ENCODE measurements at places on chromosomes 3 and 15. TPM values are rescaled to one million over a fixed set of nuclear protein-coding genes. Genes with fewer than 3 reads are reported as not detected.
A peak's percentile ranks its signal among the peaks of the same experiment; 100 is the strongest.

The CACNA2D3 gene
- 2.2 TPM for polyA plus RNA-seq

The RAB6B gene
- 4.8 TPM for polyA plus RNA-seq

The BFSP2 gene
- not detected for polyA plus RNA-seq

The GOLGA8T gene
- not detected for polyA plus RNA-seq

The MNS1 gene
- polyA plus RNA-seq, result 6.4 TPM

The UTS2B gene
- polyA plus RNA-seq, result not detected

The ACTRT3 gene
- polyA plus RNA-seq, result 3.1 TPM

The ARPP21 gene
- 186 TPM for polyA plus RNA-seq

The IL20RB gene
- polyA plus RNA-seq, result 0.94 TPM

DNA sequence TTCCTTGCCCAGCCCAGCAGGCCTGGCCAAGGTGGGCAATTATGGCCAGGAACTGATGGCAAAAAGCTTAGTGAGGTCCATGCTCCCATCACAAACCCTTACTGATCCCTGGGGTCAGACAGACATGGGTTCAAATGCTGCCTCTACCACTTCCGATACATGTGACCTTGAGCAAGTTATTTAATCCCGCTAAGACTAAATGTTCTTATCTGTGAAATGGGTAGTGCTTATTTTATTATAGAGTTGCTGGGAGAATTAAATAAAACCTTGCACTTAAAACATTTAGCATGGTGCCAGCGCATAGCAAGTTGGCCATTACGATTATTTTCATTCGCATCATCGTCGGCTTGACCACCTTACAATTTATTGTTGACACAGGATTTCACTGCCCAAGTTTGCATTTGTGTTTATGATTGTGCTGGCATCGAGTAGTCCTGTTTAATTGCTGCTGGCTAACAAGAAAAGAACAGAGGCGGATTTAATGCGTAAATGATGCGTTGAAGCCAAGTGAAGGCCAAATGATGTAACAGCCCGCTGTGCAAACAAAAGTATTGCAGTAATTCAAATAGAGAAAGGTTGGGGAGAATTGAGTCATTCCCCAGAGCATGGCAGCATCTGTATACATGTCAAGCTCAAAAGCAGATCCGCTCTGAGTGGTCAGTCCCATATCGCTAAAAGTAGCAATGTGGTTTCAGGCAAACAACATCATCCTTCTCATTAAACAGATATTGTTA is 7.3 kb upstream of the FURIN start:
- DNase-seq, result no peak

GRCh38 chr3:184965639-184966430 is 153.9 kb downstream of the VPS8 start:
- DNase-seq, result no peak

DNA sequence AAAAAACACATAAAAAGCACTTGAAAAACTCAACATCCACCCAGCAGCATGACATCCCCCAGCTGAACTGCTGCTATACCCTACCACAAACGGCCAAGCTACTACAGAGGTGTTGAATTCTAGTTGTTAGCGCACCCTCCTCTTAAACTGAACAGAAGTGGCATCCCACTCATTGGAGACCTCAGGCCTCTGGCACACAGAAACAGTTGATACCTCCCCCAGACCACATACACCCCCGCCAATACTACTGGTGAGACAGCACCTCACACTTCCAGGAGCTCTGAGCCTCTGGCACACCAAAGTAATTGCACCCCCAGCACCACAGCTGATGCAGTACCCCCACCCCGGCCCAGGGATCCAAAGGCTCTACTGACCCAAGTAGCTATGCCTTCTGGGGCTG is 190.2 kb downstream of the SCAPER start:
- no peak for DNase-seq

GRCh38 chr3:38524141-38524739 is 28.1 kb downstream of the EXOG start:
- DNase-seq, result no peak

- DNase-seq, result peak; percentile 67
Measured at GRCh38 chr3:66336333-66336766, 115.5 kb downstream of the SLC25A26 start.

DNA sequence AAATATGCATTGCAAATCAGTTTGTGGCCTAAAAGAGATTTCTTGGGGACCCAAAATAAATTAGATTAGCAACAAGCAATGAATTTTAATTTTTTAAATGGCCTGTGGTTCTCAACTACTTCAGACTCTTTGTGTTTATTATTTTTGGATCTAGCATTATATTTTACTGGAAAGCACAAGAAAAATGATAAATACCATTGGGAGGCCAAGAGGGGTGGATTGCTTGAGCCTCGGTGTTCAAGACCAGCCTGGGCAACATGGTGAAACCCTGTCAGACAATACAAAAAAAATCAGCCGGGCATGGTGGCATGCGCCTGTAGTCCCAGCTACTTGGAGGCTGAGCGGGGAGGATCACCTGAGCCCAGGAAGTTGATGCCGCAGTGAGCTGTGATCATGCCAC is 13.6 kb downstream of the LACTB start:
- no peak for DNase-seq

- no peak for DNase-seq
Measured at GRCh38 chr15:59437142-59437816, 707 bp upstream of the FAM81A start.

DNA sequence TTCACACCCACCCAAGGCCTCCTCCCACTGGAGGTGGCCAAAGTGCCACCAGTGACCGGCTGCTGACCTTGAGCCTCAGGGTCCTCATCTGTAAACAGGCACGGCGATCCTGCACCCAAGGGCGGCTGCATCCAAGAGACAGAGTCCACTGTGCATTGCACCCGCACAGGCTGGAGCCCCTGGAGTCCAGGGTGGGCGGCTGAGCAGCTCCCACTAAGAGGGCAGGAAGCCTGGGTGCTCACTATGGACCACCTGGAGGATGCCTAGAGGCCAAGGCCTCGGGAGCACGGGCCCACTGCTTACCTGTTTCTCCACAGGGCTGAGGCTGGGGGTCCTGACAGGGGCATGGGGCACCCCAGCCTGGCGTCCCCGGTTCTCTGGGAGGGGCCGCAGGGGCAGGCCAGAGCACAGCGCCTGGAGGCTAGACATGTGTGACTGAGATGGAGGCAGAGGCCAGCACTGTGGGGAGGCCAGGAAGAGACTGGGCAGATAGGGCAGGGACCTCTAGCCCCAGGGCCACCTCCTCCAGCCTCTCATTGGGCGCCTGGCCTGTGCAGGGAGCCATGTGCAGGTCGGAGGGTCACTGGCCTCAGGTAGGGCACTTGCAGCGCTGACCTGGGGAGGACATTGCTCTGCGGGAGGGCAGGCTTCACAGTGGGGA is at the start of gene UROC1:
TSS of gene UROC1 (minus strand) at position 483 of the 661 bp plus-strand sequence. CDS start at position 429, 54 bp downstream.
- DNase-seq, result no peak

- no peak for DNase-seq
Measured at GRCh38 chr3:95312650-95313049, 1249.8 kb downstream of the NSUN3 start.

DNA sequence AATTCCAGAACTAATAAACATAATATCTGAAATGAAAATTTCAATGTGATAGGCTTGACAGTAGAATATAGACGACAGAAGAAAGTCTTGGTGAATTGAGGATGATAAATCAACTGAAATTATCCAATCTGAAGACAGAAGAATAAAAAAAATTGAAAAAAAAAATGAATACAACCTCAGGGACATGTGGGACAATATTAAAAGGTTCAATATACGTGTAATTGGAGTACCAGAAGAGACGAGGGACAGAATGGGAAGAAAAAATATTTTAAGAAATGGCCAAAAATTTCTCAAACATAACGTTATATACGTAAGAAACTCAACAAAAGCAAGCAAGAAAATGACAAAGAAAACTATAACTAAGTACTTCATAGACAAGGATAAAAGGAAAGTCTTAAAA is 43.3 kb upstream of the HCLS1 start:
- DNase-seq, result no peak

- DNase-seq, result peak; percentile 55
Measured at GRCh38 chr3:73848173-73848906, 223.6 kb upstream of the PDZRN3 start.

DNA sequence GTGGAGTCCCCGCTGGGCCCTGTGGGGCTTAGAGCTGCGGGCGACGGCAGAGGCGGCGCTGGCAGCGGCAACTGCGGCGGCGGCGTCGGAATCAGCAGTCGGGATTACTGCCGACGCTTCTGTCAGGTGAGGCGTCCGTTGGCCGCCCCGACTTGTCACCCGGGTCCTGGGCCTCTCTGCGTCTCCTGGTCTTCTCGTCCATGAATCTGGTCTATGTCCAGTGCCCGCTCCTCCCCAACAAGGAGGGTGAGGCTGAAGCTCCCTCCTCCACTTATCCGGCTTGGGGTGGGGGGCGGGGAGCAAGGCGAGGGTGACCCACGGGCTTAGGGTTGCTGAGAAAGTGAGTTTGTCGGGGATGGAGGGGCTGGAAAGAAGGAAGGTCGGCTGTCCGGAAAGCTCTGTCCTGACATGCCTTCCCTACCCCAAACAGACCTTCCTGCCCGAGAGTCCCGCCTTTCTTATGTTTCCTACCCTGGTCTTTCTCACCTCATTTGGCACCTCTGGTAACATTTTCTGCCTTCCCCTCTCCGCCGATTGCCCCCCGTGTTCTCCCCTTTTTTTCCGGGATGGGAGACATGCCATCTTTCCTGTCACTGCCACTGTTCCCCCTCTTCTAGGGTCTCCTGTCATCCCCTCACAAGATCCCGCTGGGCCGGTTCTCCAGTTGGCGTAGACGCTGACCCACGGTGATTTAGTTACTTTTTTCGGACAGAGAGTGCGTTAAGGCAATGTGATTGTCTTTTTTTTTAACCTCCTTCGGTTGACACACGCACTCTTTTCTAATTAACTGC is 520 bp downstream of the ZNF654 start:
- peak; percentile 37 for DNase-seq

DNA sequence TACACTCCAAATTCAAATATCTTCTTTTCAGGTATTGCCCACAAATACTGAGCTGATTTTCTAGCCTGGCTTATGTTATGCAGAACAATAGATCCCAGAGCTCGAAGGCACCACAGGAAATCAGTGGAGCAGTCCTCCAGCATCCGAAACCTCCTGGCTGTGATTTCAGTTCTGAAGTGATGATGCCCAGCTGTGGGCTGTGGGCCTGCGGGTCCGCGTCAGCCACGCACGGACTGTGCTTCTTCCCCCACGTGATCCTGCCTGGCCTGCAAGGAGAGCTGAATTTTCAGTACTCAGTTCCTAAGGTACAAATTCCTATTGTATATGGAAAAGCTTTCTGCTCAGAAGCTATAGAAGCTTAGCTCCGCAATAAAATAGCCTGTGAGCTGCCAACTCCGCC is 96.2 kb downstream of the OCA2 start:
- DNase-seq, result no peak

DNA sequence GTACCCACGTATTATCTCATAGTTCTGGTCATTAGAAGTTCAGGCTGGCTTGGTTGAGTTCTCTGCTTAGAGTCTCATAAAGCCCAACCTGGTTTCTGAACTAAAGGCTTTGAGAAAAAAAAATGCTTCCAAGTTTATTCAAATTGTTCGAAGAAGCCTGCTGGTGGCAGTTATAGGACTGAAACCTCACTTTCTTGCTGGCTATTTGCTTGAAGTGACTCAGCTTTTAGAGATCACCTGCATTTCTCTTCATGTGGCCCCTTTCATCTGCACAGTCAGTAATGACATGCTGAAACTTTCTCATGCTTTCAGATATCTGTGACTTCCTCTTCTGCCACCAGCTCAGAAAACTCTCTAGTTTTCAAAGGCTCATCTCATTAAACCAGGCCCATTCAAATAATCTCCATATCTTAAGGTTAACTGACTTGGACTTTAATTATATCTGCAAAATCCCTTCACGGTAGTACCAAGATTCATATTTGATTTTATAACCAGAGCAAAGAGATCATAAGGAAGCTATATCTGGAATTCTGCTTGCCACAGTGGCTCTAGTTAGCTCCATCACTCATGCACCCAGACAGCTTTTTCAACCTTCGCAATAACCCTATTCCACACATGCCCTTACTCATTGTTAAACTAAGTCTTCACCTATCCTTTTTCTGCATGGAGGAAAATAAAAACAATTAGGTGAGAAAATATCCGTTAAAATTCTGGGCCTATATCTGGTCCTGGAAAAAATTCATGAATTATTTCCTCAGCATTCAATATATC is 433.8 kb upstream of the CBLB start:
- no peak for DNase-seq

- no peak for DNase-seq
Measured at GRCh38 chr15:36756707-36757106, 177.3 kb downstream of the CDIN1 start.

GRCh38 chr3:49882166-49882565 is 12.5 kb upstream of the CAMKV start:
- peak; percentile 93 for DNase-seq

GRCh38 chr3:113546414-113546893 is 14.1 kb downstream of the SIDT1 start:
- DNase-seq, result peak; percentile 42

All from muscle of leg (tissue), 16 donors.